ENCODE measurements at places on chromosomes 12 and 14. TPM values are rescaled to one million over a fixed set of nuclear protein-coding genes. Genes with fewer than 3 reads are reported as not detected.

GRCh38 chr14:74548881-74549280, 55.3 kb downstream of the ISCA2 start:
- DNase-seq: peak; percentile 88

DNA sequence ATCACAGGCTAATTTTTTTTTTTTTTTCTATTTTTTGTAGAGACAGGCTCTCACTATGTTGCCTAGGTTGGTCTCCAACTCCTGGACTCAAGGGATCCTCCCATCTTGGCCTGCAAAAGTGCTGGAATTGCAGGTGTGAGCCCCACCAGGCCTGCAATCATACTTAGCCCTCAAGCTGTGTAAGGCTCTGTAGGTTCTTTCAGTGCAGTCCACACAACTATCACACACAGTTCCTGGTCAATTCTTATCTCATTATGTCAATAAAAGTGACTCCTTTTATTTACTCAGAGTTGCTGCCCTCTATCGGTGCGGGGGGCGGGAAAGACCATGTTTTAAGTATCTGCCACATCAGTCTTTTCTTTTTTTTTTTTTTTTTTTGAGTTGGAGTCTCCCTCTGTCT, 29.0 kb downstream of the SLC2A3 start:
- DNase-seq: no peak

GRCh38 chr12:120095736-120096135, 20.8 kb downstream of the RAB35 start:
- peak; percentile 28 for DNase-seq

DNA sequence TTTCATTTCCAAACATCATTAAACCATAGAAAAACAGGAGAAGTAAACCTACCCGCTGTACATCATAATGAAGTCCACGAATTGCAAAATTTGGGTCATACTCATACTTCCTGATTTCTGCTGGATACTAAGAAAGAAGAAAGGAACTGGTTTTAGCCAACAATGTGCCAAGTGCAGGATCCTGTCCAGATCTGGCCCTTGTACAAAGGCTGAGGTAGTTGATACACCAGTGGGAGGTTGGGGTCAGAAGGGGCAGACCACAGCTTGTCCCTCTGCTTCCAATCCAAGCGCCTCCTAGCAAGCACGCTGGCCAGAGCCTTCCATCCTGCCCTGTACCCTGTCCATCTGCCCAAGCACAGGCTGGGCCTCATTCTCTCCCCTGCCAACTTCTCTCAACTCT, 34.2 kb downstream of the NT5DC3 start:
- no peak for DNase-seq

GRCh38 chr14:99579120-99579836, 24.7 kb downstream of the CCDC85C start:
- no peak for DNase-seq

GRCh38 chr14:29548948-29549370, 378.7 kb downstream of the PRKD1 start:
- no peak for DNase-seq

DNA sequence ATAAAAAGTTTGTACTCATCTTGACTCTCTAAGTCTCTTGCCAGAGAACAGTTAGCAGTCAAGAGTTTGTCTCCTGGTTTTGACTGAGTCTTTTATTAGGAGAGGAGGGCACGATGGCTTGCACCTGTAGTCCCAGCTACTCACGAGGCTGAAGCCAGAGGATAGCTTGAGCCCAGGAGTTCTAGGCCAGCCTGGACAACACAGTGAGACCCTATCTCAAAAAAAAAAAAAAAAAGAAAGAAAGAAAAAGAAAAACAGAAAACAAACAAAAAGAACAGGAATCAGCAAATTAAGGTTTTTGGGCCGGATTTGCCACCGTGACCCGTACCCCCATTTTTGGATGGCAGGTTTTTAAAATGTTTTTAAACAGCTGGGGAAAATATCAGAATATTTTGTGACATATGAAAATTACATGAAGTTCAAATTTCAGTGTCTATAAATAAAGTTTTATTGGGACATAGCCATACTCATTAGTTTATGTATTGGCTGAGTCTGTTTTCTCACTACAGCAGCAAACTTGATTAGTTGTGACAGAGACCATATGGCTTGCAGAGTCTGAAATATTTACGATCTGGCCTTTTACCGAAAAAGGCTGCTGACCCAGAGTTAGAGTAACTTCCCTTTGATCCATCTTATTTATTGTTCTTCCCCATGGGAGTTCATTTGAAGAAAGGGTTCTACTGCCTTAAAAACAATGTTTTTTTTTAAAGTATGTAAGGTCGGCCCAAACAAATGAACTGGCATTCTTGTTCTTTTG, 31.2 kb downstream of the VEZT start:
- no peak for DNase-seq

- no peak for DNase-seq
Measured at GRCh38 chr14:26598672-26599131, 869 bp upstream of the NOVA1 start.

DNA sequence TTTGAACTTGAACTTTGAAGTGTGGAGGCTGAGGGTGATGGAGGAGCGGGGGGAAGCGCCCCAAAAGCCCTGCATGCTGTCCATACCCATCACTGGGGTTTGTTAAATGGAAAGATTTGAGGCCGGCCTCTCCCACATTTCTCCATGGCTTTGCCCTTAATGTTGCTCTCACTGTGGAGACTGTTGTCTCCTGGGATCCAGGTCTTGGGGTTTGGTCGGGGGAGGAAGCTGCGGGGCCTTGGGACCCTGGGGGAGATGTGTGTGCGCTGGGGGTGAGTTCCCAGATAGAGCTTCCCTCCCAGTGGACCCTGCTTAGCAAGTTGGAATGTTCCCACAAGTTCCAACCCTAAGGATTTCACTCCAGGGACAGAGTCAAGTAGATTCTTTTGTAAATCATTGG, 28.0 kb upstream of the LRTM2 start:
- no peak for DNase-seq

DNA sequence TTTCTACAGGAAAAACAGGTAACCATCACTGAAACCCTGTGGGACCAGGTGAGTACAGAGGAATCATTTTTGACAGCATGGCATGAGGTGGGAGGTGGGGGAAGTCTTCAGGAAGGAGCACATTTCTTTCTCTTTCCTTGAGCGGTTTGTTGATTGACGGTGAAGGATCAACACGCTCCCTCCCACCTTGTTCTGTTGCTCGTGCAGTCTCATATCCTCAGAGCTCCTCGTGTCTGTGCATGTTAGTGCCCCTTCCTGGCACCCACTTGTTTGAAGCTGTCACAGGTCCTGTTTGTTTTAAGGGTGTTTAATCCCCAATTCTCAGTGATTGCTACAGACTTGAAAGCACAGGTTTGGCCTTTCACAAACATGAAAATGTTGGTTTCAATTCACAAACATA, 4.4 kb downstream of the C12orf54 start:
- DNase-seq: no peak

DNA sequence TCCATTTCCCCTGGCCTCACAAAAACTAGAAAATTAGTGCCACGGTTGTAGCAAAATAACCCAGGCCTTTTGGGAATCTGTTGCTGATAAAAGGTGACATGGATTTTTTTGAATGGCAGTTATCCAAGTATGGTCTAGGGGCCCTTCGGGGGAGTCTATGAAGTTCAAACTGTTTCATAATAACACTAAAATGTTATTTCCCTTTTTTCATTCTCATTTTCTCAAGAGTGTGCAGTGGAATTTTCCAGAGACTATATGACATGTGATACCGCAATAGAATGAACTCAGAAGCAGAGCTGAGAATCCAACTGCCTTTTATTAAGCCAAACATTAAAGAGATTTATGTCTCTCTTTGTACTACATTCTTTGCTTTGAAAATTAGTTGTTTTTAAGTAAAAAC, 26.9 kb downstream of the GSTZ1 start:
- DNase-seq: no peak

- DNase-seq: no peak
Measured at GRCh38 chr12:18849080-18849479, 111.2 kb downstream of the CAPZA3 start.

DNA sequence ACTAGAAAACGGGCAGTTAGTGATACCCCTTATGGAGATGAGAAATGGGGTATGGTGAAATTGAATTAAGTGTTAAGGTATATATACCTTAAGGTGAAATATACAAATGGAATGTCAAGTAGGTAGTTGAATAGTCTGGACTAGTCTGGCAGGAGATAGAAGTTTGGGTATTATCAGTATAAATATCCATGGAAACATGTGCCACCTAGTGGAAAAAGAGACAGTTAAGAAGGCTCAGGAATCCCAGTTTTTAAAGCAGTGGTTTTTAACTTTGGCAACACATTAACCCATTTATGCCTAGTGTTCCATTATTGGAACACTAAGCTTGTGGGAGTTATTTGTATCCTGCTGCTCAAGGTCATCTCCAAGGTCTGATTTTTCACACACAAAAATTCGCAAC, 38.6 kb upstream of the TPH2 start:
- no peak for DNase-seq

- DNase-seq: no peak
Measured at GRCh38 chr12:3913278-3913677, 40.1 kb upstream of the PARP11 start.

Gene PTHLH
- total RNA-seq: not detected

Gene ART4
- total RNA-seq: not detected

Gene CPNE6
- not detected for total RNA-seq

Measured in psoas muscle (tissue), 8 donors.